ENCODE measurements at places on chromosomes 2 and 18.

DNA sequence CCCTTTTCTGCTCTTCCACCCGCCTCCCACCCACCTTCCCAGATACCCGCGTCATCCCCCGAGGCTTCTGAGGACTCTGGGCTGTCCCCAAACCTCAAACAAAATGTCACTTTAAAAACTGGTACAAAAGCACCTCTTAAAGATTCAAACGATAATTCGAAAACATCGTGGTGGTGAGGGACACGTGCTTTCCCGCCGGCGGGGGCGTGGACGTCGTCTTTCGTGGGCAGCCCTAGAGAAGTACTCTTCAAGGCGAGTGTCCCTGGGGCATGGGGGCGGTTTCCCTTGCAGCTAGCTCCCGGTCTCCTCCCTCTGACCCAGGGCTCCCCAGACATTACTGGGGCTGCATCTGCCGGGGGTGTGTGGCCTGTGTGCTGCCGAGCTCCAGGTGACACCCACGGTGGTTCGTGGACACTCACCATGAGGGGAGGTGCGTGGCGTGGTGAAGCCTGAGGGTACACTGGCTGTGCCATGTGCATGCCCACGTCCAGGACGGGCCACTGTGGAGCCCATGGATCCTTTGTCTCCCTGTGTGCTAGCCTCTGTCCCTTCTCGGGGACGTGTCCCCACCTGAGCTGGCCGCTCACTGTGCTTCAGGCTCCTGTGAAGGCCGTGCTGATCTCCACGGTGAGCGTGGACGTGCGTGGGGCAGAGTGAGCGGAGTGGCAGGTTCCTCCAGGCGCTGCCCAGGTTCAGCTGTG, 117.8 kb downstream of the NFATC1 start:
- DNase-seq = no peak

GRCh38 chr18:48828194-48828545, 122.6 kb downstream of the SMAD7 start:
- no peak for DNase-seq

DNA sequence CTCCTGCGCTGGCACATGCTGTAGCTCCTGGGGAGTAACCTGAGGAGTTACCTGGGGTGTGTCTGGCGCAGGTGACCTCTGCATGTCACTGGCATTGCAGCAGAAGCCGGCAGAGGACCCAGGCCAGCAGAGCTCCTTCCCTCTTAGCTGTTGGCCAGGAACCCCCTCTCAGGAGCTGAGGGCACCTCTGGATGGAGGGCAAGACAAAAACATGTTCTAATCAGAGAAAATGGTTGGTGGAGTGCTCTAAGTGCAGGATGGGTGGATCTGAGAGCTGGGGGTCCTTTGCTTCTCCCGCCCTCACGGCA, 44.9 kb upstream of the SNTG2 start:
- DNase-seq = no peak

GRCh38 chr2:63003351-63003750, 47.3 kb upstream of the OTX1 start:
- DNase-seq = no peak

DNA sequence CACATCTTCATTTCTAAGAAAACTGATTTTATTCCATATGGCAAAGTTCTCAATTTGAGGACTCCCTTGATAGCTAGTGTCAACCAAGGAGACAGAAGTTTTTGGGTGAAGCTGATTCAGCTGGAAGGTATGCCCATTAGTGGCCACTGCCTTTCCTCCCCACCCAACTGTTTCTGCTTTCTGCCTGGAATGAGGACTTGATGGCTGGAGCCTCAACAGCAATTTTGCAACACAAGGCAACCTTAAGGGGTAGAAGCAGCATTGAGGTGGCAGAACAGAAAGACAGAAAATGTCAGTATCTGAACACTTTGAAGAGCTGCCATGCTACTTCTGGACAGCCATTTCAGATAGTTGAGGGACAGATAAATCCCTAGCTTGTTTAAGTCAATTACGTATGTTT, 47.0 kb downstream of the INHBB start:
- no peak for DNase-seq

- no peak for DNase-seq
Measured at GRCh38 chr2:159129824-159130223, 156.7 kb downstream of the WDSUB1 start.

DNA sequence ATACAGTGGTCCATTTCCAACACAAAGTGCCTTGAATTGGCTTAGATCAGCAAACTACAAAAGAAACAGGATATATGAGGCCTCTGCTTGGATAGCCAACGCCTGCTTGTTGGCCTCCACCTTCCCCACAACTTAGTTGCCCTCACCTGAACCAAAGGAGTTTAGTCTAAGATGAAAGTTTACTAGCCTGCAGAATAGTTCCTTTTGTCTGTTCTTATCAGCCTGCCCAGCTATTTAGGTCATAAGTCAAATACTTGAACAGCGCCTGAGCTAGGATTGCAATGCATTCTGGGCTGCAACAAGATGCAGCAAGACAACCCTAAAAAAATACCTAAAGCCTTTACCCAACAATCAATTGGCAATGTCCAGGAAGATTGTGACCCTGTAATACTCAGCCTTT, 13.1 kb upstream of the EPG5 start:
- DNase-seq = no peak
